Fibroblast of gingiva (primary cell): ENCODE measurements at places on chromosomes 12 and 14.

DNA sequence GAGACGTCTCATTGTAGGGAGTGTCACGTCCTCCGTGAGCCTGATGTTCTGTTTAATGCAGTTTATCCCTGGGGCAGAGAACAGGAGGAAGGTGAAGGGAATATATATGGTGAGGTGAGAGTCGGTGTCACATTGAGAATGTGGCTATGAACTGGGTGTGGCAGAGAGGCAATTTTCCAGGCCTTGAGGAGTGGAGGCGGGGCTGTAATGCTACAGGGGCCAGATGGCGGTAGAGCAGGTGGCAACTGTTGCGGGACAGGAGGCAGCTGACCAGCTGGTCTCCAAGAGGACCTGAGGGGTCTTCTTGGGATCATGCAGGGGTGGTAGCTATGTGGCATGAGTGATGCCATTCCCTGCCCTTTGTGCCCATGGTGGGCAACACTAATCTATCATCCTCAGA is 59.6 kb downstream of the CACNA1C start:
- no peak for DNase-seq

GRCh38 chr12:79058342-79058741 is 193.8 kb downstream of the SYT1 start:
- DNase-seq, result no peak

GRCh38 chr14:53167602-53168328 is 14.6 kb upstream of the DDHD1 start:
- DNase-seq, result peak; percentile 87

- DNase-seq, result no peak
These were observed 6.7 kb downstream of the FOXN4 start for GRCh38 chr12:109302358-109302757.

DNA sequence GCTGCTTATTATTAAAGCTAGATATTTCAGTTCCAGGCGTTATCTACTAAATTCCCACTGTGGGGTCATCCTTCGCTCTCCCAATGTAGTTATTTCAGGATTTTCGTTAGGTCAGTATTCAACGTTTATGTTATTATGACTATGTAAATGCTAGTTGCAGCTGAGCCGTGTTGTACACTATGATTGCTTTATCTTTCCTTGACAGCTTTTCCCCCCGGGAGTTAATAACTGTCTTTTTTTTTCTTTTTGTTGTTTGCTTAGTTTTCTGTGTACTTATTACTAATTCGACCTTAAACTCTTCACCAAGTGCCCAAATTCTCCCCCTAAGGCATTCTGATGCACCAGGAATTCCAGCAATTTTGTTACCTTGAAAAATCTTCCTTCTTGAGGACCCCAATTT is 48.5 kb downstream of the SUDS3 start:
- DNase-seq, result no peak

DNA sequence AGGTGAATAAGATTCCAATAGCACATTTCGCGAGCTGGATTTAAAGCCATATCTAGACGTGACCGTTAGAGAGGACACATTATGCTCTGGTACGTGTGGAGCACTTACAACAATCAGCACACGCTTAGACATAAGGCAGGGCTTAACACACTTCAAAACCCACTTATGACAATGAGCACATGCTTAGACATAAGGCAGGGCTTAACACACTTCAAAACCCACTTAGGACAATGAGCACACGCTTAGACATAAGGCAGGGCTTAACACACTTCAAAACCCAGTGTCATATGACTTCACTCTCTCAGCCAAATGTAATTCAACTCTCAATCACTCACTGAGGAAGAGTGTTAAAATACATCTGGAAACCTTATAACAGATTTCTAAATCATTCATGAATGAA is 11.2 kb upstream of the PLD4 start:
- DNase-seq, result no peak

DNA sequence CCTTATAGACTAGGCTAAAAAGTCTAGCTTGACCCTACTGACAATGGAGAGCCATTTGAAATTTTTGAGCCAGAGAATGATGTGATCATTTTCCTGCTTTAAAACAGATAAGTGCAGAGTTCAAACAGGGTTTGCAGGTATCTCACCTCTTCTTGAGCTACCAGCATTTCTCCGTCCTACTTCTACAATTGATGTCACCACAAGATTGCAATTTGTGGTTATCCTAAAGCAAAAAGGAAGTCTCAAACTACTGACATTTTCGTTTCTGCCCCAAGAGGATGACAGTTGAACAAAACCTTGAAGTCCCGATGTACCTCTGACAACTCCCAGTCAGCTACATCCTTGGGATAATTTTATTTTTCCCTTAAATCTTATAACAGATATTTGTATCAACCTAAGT is 86.7 kb downstream of the PTGER2 start:
- no peak for DNase-seq

GRCh38 chr14:97379091-97379531 is 581.9 kb downstream of the VRK1 start:
- no peak for DNase-seq

DNA sequence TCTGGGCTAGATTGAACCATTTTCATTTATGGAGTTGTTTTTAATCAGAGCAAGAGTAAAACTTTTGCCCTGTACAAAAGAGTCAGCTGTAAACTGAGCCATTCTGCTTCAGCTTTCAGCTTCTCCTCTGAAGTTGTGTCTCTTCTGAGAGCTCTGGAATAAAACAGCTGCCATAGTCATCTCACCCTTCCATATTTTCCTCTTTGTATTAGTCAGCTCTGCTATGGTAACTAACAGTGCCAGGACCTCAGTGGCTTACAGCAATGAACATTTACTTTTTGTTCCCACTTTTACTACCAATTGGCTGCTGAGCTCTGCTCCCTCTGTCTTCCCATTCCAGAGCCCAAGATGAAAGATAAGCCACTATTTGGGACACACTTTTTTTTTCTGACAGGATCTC is 178.5 kb downstream of the DAD1 start:
- DNase-seq, result no peak

GRCh38 chr14:63745858-63746425 is 18.1 kb upstream of the SGPP1 start:
- DNase-seq, result no peak
